ENCODE measurements at places on chromosomes 16 and 17. TPM values are rescaled to one million over a fixed set of nuclear protein-coding genes. Genes with fewer than 3 reads are reported as not detected.

DNA sequence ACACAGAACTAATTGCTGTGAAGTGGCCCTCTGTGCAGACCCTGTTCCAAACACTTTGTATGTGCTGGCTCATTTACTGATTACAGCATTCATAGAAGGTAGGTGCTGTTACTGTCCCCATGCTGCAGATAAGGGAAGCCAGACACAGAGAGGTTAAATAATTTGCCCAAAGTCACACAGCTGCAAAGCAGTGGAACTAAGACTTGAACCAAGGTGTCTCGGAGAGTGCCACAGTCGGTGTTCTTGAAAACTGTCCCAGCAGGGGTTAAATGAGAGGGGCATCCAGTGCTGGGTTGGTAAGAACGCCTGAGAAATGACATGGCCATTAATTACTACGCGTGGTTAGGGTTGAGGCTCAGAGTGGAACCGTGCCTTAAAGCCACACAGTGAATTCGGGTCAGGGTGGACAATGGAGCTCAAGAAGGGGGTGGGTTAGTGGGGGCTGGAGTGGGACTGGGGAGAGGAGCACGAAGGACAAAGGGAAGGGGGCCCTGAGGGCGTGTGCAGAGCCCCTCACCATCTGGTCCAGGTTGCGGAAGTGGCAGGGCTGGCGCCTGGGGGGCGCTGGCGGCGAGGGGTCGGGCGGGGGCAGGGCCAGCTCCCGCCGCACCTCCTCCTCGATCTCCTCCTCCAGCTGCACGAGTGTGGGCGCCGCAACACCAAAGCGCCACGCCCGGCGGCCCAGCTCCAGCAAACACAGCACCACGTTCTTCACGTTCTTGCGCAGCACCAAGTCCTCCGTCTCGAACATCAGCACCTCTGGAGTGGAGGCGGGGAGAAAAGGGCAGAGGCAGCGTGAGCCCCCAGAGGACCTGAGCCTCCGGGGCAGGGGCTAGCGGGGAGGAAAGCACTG is 3.3 kb downstream of the GAS2L2 start:
- DNase-seq: no peak

GRCh38 chr16:85436207-85436606 is 176.9 kb upstream of the GSE1 start:
- no peak for DNase-seq

DNA sequence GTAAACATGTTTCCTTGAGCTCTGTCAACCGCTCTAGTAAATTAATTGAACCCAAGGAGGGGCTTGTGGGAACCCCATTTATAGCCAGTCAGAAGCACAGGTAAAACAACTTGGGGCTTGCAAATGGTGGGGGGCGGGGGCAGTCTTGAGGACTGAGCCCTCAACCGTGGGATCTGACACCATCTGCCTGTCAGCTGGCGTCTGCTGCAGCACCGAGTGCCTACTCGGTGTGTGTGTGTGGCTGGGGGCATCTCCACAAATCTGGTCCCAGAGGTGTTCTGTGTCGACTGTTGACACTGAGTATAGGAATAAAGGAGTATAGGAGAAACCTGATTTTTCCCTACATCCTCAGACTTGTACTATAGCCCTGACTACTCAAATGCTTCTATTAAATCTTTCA is 20.6 kb downstream of the CREBBP start:
- DNase-seq: no peak

DNA sequence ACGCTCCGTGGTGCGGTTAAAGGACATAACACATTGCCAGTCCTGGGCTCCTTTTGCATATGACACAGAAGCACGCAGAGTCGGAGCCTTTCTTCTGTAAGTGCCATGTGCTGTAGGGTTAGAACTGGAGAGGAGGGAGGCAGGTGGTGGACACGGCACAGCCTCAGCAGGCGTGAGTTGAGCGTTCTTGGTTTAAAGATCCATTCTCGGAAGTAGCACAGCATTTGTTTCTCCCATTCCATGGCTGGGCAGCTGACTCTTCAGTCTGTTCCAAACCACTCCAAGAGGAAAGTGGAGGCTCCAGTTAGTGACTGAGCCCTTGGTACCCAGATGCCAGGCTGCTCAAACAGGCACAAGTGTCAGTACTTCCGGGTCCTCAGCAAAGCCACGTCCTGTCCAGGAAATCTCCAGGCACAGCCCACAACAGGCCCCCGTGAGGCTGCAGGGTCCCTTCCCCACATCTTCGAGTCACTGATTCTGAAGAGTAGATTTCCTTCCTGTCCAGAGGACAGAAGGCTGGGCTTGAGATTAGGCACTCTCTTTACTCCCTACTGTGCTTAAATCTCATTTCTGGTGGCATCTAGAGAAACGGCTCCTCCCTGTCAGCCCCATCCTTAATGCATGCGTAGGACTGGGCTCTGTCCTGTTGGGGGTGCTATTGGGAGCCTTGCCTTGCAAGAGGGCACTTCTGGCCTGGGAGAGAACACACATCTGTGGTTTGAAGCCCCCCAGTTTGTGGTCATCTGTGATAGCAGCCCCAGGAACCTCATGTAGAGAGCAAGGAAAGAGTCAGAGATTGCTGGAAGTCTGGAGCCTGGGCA is 39.6 kb upstream of the NAT9 start:
- no peak for DNase-seq

DNA sequence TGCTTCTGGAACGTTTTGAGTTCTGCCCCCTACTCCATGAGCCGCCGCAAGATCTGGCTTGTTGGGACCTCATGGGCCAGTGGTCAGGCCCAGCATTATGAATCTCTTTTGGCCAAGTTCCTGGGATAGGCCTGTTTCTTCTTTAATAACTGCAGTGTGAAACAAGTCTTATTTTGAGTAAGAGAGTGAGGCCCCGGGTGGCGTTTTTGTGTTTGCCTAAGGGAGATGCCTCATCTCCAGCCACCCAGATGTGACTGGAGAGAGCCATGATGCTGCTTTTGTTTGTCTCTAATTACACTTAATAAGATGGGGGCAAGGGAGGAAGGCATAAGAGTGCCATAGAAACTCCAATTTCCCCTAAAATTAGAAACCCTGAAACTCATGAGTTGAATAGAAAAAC is 39.8 kb downstream of the KSR1 start:
- no peak for DNase-seq

PLK1 gene
- 135 TPM for total RNA-seq

AURKB gene
- 160 TPM for total RNA-seq

DNA sequence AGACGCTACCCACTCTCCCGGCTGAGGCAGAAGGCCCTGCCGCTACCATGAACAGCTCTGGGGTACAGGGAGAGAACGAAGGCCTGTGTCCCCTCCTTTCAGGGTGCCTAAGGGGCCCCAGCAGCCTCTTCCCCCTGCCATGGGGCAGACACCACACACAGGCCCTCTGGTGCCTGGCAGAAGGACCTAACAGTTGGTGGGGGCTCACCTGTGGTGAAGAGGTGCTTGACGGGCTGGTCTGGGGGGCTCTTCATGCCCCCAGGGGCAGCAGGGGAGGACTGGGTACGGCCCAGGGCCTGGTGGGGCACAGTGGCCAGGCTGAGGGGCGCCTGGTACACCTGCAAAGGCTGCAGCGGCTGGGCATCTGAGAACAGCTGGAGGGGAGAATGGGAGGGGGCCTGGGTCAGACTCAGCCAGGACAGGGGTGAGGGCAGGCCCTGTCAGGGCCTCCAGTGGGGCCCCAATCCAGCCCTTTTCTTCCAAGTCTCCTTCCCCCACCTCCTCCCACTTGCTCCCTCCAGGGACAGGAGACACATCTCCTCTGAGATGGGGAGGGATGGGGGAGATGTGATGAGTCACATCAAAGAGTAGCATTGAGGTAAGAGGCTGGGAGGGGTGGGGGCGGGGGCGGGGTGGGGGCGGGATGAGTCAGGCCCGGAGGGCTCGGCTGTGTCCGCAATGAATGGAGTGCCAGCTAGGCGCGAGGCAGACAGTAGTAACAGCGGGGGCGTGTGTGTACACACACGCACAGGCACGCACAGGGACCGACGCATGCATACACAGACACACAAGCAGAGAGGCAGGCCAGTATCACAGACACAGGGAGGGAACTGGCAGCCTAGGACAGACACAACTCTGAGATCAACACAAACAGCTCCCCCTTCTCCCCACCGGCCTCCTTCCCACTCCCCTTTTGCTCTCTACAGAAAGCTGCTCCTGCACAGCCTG is 16.1 kb downstream of the G6PC3 start:
- no peak for DNase-seq

DNA sequence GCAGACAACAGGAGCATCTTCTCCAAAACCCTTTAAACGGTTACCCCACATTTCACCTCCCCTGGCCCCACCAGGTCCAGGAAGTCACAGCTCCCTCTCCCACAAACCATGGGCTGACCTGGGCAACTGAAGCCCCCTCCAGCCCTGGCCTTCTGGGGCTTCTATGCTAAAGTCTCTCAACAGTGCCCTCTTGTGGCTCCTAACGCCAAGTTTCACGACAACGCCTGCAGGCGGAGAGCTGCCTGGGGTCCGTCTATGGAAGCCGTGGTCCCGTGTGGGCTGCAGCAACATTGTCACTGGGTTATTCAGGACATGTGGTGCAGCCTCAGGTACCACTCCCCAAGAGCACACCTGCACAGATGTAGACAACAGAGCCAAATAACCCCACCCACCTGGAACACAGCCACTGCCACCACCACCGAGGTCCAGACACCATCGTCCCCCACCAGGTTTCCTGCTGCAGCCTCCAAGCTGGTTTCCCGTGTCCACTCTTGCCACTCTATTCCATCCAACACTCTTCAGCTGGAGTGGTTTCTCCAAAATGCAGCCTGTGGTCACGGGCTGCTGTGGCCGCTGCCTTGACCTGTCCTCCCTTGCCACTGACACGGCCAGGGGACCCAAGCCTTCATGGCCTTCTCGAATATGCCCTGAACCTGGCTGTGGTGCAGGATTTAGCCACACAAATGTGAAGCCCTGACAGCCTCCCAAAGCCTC is 19.1 kb downstream of the C16orf95 start:
- no peak for DNase-seq

PPY gene
- total RNA-seq: not detected

DNA sequence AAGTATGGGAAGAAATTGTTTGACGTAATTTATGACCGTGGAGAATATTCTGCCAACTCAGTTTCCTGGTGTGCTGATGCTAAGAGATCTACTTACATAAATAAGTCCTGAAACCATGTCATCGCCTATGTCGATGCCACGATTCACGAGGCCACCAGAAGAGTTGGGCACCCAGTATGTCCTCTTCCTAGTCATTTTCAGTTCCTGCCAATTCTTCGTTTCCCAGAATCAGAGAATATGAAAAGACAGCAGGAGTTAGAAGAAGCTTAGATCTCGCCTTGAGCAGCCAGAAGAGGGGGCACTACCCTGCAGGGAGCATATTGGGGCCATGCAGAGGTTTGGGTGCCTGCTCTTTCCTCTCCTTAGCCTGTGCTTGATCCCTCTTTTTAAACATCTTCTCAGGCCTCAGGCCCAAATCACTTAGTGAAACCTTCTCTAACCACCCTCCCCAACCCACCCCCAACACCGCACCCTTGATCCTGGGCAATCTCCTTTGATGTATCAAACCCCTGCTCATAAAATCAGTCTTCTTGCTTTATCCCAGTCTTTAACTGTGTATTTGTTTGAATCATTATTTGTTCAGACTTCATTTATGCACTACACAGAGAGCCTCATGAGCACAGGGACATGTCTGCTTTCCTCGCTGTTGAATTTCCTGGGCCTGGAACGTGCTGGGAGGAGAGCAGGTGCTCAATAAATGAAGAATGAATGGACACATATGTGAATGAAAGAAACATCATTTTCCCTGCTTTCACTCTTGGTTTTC is 12.2 kb upstream of the LONP2 start:
- DNase-seq: peak; percentile 61

Data from H1 (cell line).